ENCODE measurements at places on chromosomes 2 and 18. TPM values are rescaled to one million over a fixed set of nuclear protein-coding genes. Genes with fewer than 3 reads are reported as not detected.
A peak's percentile ranks its signal among the peaks of the same experiment; 100 is the strongest.

DNAH6 gene
- 5.5 TPM for total RNA-seq

PLGLB1 gene
- 8.6 TPM for total RNA-seq

GDF7 gene
- 0.17 TPM for total RNA-seq

DNA sequence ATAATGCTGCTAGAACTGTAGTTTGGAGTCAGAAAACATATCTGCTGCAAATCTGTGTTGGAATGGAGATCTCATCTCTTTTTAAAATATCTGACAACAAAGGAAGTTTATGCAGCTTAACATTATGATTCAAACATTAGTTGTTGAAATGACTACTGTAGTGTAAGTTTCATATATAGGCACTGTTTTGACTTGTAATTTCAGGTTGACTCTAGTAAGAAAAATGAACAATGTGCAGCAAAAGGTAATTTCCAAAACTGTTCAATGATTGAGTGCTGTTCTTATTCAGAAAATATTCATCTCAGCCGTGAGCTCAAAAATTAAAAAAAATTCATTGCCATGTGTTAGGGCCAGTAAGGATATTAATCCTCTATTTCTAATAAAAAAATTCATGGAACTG is 48.5 kb downstream of the CCDC138 start:
- no peak for DNase-seq

DNA sequence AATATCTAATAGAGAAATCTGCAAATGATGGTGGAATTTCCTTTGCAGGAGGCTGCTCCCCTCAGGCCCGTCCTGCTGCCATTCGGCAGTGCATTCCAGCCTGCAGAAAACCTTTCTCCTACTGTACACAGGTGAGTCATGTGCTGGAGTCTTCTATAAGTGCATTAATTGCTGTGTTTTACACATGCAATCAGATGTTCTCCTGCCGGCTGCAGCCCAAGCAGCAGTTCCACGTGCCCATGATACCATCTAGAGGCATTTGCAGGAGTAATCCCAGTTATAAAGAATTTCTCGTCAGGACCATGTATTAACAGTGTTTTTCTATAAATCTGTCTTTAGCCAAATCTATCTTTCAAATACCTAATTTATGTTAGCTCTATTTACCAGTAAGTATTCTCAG is 304.7 kb upstream of the HNMT start:
- no peak for DNase-seq

GRCh38 chr2:70086838-70087701 is at the start of gene PCBP1:
TSS of gene PCBP1 (plus strand) at chr2:70087477. CDS start at chr2:70087744, 267 bp downstream.
- peak; percentile 91 for DNase-seq

GRCh38 chr2:30113617-30114293 is 33.1 kb upstream of the YPEL5 start:
- DNase-seq: no peak

- DNase-seq: no peak
Measured at GRCh38 chr2:176237456-176237855, 31.8 kb upstream of the MTX2 start.

- no peak for DNase-seq
Measured at GRCh38 chr2:60097298-60097697, 456.2 kb downstream of the BCL11A start.

CMPK2 gene
- total RNA-seq: 3.4 TPM

AMER3 gene
- total RNA-seq: 7.0 TPM

HRH4 gene
- not detected for total RNA-seq

- no peak for DNase-seq
Measured at GRCh38 chr2:111662039-111662770, 221.8 kb downstream of the ANAPC1 start.

DNA sequence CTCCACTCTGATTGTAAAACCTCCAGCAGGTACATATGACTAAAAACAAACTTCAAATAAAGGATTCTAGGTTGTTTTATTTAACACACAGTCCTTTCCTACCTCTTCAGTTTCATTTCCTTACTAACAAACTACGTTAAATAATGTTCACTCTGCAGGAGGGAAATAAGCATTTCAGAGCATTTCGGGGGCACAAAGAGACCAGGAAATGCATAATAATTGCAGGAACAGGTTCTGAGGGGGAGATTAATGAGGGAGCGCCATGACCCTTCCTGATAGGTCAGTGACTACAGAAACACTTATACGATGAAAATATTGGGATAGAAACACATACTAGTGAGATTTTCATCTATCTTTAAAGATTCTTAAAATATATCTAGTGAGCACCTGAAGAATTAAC is 416.6 kb downstream of the NRXN1 start:
- no peak for DNase-seq

RNF152 gene
- total RNA-seq: 32.0 TPM

- no peak for DNase-seq
Measured at GRCh38 chr2:36708041-36708741, 11.7 kb downstream of the VIT start.

Data from progenitor cell of endocrine pancreas (in vitro differentiated cells).